ENCODE measurements at places on chromosomes 16 and 17.

- DNase-seq = no peak
Measured at GRCh38 chr17:6108382-6108781, 38.2 kb downstream of the WSCD1 start.

DNA sequence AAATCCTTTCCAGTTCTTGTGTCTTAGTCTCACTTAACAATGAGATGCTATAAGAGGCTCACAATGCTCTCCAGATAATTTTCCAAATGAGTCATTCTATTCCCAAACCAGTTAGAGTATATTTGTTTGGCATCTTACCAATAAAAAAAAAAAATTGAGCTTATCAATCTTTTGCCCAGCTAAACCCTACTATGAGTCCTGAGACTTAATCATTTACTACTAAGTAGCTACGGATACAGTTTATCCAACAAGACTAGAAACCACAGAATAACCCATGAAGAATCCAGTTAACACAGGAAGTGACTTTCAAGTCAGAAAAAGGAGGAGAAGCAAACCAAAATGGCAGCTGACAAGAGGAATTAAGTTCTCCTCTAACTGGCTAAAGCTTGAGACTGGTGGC lies 330.3 kb upstream of the XYLT1 start:
- no peak for DNase-seq

DNA sequence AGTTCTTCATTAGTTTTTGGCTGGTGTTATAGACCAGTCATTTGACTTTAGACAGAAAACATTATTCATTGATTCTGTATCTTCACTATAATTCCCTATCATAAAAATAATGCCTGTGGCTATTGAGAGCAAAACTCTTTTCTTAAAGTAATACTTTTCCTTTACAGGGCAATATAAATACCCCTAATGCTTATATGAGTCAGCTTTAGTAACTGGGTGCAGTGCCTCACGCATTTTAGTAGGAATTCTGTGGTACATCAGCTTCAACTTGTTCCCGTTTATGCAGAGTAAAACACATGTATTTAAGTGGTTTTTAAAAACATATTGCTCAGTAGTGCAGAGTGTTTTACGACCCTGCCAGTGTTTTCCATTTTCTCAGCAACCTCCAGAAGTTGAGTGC lies 68.1 kb downstream of the SEC14L1 start:
- DNase-seq = no peak

DNA sequence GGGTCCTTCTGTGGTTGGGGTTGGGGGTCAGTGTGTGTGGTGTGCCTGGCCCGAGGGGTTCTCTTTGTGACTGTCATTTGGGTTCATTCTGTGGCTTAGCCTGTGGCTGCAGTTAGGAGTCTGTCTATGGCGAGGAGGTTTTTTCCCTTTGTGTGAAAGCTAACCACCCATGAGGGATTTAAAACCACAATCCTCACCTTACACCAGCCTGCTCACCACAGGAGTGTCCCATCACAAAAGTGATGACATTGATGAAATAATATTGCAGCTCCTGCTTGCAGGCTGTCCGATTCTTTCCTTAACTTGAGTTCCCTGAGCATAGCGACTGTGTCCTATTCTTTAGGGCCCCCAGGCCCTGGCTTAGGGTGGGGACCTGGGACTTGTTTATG lies 113.6 kb downstream of the RAP1GAP2 start:
- peak; percentile 44 for DNase-seq

DNA sequence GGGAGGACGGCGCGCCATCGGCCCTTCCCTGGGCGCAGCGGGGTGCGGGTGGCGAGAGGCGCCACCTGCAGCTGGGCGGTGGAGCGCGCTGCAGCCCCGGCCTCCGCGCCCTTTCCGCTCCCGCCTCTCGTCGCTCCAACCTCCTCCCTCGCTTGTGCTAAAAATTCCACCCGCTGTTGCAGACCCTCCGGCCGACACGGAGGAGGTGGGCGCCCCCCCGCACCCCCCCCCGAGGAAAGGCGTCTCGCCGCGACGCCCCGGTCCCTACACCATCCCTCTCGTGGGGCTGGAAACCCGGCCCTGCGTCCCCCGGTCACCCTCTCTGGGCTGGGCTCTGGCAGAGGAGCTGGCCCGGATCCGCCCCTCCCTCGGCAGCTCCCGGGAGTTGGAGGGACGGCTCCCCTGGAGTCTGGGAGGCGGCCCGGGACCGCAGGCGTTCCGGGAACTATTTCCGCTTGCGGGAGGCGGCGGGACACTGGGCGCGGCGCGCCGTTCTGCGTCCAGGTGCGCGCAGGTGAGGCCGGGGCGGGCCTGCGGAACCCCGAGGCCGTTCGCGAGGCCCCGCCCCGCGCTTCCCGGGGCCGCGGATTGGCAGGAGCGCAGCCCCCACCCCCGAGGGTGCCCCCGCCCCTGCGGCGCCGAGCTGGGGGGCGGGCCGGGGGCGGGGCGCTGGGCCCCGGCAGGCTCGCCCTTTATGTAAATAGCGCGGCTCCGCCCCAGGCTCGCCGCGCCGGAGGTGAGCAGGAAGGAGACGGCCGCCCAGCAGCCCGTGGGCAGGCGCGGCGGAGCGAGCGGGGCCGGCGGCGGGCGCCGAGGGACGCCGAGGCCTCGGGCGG lies at the start of gene LLGL2:
LLGL2 (plus strand) TSS at position 728 of the 836 bp plus-strand sequence. CDS start 17,730 bp downstream, outside the sequence.
- no peak for DNase-seq

GRCh38 chr17:38590988-38591758 lies 14.6 kb downstream of the SRCIN1 start:
- no peak for DNase-seq

- no peak for DNase-seq
Measured at GRCh38 chr17:63445571-63445953, 544 bp downstream of the CYB561 start.

- DNase-seq = no peak
Measured at GRCh38 chr17:73455050-73455687, 143.4 kb upstream of the CDC42EP4 start.

- DNase-seq = peak; percentile 56
Measured at GRCh38 chr16:22098405-22099255, 6.3 kb downstream of the VWA3A start.

GRCh38 chr17:81291662-81292061 lies 3.4 kb downstream of the SLC38A10 start:
- DNase-seq = peak; percentile 23

DNA sequence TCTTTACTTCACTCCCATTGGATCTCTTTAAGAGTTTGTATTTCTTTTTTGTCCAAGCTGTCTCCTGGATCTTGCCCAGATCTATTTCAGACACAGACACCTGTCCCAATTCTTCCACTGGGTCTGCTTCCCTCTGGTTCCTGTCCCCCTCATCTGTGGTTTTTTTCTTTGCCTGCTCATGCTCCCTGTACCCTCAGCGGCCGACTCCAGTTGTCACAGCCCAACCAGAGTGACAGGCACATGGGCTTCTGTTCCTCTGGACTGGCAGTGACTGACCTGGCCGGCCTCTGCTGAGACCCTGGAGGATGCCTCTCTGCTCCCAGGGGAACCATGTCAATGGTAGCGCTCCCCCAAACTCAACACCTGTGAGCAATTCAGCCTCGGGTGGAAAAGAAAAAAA lies 142.6 kb downstream of the WSCD1 start:
- DNase-seq = peak; percentile 95

DNA sequence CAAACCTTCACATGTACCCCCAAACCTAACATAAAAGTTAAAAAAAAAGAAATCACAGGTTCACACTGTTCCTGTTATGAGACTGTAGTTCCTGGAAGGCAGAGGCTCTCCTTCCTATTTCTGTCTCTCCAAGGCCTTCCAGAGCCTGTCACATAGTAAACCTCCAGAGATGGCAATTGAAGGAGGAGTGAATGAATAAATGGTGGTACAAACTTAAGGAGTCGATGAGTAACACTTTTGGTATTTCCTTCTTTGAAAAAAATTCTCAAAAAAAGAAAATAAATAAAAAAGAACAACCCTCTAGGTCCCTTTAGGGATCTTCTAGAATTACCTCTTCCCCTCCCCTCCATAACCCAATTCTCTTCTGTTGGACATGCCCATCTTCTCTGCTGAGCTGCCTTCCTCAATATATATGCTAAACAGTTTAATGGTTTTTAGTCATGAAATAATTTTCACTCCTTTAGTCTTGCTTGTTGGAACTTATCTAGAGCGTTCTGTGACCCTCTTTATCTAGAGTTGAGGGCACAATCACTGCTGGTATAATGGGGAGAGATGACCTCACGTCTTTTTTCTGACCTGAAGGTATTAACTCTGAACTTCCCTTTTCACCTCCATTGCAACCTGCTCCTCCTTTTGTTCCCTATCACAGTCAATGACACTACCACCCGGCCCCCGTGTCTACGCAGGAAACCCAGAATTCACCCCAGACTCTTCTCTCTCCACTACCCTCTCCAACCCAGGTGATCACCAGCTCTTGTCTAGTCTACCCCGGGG lies 1.7 kb upstream of the TAF15 start:
- peak; percentile 17 for DNase-seq

- no peak for DNase-seq
Measured at GRCh38 chr17:81261582-81262336, 22.6 kb downstream of the NDUFAF8 start.

- DNase-seq = no peak
Measured at GRCh38 chr16:85605051-85605911, 7.8 kb upstream of the GSE1 start.

DNA sequence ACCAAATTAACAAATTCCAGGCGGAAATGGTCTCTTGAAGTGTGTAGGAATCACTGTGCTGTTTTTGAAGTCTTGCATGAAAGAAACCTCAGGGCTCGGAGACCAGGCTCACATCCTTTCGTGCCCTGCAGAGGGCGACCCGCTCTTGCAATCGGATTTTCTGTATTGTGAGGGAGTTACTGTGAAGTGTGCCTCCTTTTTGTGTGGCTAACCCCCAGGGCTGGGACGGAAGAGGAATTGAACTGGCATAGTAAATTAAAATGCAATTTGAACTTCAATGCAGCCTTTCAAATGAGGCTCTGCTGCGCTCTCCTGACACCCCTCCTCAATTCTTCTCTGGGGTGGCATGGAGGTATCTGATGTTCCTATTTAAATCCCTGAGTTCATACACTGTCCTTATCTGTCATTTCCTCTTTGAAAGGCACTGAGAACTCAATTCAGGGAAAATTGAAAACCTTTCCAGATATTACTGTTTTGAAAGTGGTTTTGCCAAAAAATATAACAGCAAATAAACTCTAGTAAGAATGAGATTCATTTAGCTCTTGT lies 51.5 kb upstream of the MGAT5B start:
- DNase-seq = peak; percentile 43

DNA sequence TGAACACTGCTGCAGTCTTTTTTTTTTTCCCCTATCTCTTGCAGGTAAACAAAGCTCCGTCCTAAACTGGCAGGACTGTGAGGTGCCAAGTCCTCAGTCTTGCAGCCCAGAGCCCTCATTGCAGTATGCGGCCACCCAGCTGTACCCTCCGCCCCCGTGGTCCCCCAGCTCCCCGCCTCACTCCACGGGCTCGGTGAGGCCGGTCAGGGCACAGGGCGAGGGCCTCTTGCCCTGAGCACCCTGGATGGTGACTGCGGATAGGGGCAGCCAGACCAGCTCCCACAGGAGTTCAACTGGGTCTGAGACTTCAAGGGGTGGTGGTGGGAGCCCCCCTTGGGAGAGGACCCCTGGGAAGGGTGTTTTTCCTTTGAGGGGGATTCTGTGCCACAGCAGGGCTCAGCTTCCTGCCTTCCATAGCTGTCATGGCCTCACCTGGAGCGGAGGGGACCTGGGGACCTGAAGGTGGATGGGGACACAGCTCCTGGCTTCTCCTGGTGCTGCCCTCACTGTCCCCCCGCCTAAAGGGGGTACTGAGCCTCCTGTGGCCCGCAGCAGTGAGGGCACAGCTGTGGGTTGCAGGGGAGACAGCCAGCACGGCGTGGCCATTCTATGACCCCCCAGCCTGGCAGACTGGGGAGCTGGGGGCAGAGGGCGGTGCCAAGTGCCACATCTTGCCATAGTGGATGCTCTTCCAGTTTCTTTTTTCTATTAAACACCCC lies 13.8 kb downstream of the IL34 start:
- DNase-seq = no peak
